Osteoblast (primary cell): ENCODE measurements at places on chromosomes 5 and 9. TPM values are rescaled to one million over a fixed set of nuclear protein-coding genes. Genes with fewer than 3 reads are reported as not detected.

GRCh38 chr5:79157305-79157704 lies 45.7 kb downstream of the BHMT start:
- H3K36me3 ChIP-seq: no peaks in the 10 kb centered on the region
- no peak for DNase-seq
- no peak overlapping the region for H3K4me3 ChIP-seq
- no peak overlapping the region for H3K27ac ChIP-seq
- no peaks in the 10 kb centered on the region for H3K27me3 ChIP-seq
- no peaks in the 10 kb centered on the region for H3K4me1 ChIP-seq

DNA sequence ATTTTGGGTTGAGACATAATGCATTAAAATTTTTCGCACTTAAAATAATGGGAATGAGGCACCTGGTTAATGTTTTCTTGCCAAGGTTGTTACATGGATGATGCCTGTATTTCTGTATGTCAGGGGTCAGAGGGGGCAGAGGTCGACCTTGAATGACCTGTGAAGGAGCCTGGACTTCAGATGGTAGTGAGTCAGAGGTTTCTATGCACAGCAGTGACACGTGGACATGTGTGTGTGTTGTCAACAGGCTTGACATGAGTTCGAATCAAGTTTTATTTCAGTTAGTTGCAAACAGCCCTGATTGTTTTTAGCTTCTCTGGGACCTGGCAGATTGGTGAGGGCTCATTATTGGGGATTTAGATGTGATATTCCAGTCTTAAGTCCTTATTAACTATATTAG lies 3.6 kb downstream of the IL5 start:
- peaks cover 31% of the 10 kb centered on the region for H3K27me3 ChIP-seq
- H3K36me3 ChIP-seq: no peaks in the 10 kb centered on the region
- no peaks in the 10 kb centered on the region for H3K4me1 ChIP-seq
- no peak overlapping the region for H3K27ac ChIP-seq

- H3K4me3 ChIP-seq: no peak overlapping the region
- no peaks in the 10 kb centered on the region for H3K27me3 ChIP-seq
- H3K27ac ChIP-seq: no peak overlapping the region
- no peak for DNase-seq
Observed at GRCh38 chr5:143436871-143437270, 33.4 kb upstream of the NR3C1 start.

DNA sequence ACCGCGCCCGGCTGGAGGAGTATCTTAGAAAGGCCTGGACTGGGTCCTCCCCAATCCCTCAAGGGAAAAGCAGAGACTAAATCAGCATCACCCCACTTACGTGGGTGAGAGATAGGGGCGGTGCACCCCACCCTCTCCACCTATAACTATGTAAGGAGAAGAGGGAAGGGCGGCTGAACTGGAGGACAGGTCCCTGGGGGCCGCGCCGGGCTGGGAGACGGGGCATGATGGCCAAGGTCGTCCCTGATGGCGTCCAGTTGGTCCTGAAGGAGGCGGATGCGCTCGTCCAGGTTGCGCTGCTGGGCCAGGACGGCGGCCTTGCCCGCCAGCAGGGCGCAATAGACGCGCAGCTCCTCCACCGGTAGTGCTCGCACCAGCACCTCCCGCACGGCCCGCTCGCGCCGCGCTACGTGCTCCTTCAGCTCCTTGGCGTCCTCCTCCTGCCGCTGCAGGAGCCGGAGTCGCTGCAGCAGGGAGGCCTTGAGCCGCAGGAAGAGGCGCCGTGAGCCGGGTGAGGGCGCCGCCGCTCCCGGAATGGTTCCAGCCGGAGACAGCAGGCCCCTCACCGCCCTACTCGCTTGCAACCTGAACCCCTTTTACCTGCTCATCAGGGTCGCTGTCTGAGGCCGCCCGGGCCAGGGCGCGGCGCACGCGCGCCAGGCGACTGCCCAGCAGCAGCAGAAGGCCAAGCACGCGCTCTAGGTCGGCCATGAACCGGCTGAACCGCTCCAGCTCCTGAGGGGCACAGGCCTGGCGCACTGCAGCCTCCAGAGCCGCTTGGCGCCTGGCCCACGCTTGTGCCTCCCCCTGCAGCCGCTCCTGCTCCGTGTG lies 7.6 kb downstream of the SHROOM1 start:
- H3K36me3 ChIP-seq: peaks cover 6% of the 10 kb centered on the region
- no peaks in the 10 kb centered on the region for H3K27me3 ChIP-seq
- peaks cover 3% of the 10 kb centered on the region for H3K4me1 ChIP-seq
- H3K4me3 ChIP-seq: no peak overlapping the region

DNA sequence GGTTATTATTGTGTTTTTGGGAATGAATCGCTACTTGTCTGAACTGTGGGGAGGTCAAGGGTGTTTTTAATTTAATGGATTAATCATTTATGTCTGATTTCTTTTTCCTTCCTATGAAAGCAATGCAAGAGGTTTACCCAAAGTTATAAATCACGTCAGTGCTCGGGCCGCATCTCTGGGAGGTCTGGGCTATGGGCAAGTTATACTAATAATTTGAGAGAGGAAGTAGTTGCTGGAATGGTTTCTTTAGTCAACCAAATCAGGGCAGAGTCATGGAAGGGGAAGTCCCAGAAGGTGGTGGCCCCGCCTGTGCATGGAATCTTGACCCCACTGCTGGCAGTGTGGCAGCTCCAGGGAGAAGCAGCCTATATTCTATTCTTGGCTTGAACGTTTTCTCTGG lies 180.2 kb downstream of the HSPA4 start:
- no peaks in the 10 kb centered on the region for H3K4me1 ChIP-seq
- no peak for DNase-seq

DNA sequence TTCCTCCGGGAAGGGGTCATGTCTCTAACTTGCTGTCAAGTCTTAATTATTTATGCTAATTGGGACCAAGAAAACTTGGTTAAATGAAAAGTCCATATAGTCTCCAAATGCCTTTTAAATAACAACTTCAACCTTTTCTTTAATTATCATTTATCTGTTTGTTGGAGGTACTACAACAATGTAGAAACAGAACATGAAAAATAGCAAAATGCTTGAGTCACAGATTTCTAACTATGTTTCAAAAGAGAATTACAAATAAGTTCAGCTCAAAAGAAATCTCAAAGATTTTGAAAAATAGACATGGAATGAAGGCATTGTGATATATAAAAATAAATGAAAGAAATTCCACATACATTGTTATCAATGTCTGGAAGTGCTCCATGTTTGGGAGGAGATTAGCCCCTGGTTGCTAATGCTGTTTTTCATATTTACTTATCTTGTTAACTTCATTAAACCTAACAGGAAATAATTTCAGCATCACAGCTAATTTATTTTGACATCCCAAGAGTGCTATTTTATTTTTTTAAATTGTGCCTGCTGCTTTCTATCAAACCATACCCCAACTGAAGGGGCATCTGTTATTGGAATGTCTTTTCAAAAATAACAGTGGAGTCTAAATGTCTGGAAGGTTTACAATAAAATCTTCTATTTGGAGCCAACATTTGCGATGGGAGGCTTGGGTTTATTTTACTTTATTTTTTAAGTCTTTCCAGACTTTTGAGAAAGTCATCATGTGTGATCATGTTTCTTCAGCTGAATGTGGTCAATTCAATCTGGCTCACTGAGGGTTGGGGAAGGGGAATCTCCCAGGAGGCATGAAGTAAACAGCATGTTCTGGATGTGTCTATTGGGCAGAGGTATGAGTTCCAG lies 53.1 kb upstream of the ANKRD55 start:
- H3K4me3 ChIP-seq: no peak overlapping the region
- no peaks in the 10 kb centered on the region for H3K36me3 ChIP-seq
- H3K27me3 ChIP-seq: peaks cover 4% of the 10 kb centered on the region
- H3K27ac ChIP-seq: no peak overlapping the region

GALT gene
- total RNA-seq: 32.6 and 38.9 TPM in 2 replicates

GRCh38 chr5:150103678-150104549 lies 17.6 kb upstream of the CSF1R start:
- no peak overlapping the region for H3K4me3 ChIP-seq
- no peaks in the 10 kb centered on the region for H3K27me3 ChIP-seq
- no peak overlapping the region for H3K27ac ChIP-seq
- H3K4me1 ChIP-seq: peaks cover 3% of the 10 kb centered on the region
- DNase-seq: peak; percentile 14
- H3K36me3 ChIP-seq: no peaks in the 10 kb centered on the region

CXXC5 gene
- 186 and 210 TPM in 2 replicates for total RNA-seq

HSD17B3 gene
- total RNA-seq: under 0.01 TPM in 1 of 2 replicates, not detected in the other

- H3K27ac ChIP-seq: peak overlapping the region; percentile 67
- no peak overlapping the region for H3K4me3 ChIP-seq
Observed at GRCh38 chr5:54360925-54361662, 50.7 kb upstream of the ARL15 start.

GRIN3A gene
- not detected in 2 replicates for total RNA-seq

LRRC19 gene
- total RNA-seq: under 0.01 TPM in 2 replicates

DNA sequence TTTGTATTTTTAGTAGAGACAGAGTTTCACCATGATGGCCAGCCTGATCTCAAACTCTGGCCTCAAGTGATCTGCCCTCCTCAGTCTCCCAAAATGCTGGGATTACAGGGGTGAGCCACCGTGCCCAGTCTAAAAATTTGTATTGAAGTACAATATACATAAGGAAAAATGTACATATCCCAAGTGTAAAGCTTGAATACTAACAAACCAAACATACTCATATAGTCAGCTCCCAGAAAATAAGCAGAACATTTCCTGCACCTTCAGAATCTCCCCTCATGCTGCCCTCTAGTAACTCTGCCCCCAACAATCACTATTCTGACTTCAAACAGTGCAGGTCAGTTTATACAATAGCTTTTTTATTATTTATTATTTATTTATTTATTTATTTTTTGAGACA lies 1.6 kb upstream of the NOL6 start:
- H3K4me1 ChIP-seq: peaks cover 13% of the 10 kb centered on the region
- no peak for DNase-seq
- H3K36me3 ChIP-seq: peaks cover 19% of the 10 kb centered on the region
- no peak overlapping the region for H3K27ac ChIP-seq
- H3K27me3 ChIP-seq: no peaks in the 10 kb centered on the region

GRCh38 chr5:61252643-61252925 lies 79.5 kb upstream of the ZSWIM6 start:
- no peaks in the 10 kb centered on the region for H3K27me3 ChIP-seq
- no peaks in the 10 kb centered on the region for H3K36me3 ChIP-seq
- no peak for DNase-seq
- H3K4me3 ChIP-seq: no peak overlapping the region

- H3K4me1 ChIP-seq: peaks cover 52% of the 10 kb centered on the region
- DNase-seq: peak; percentile 81
- no peak overlapping the region for H3K4me3 ChIP-seq
- H3K27ac ChIP-seq: peak overlapping the region; percentile 77
Observed at GRCh38 chr9:22211588-22212360, 202.7 kb upstream of the CDKN2B start.

- no peak overlapping the region for H3K27ac ChIP-seq
- no peaks in the 10 kb centered on the region for H3K27me3 ChIP-seq
- no peak for DNase-seq
- no peak overlapping the region for H3K4me3 ChIP-seq
Observed at GRCh38 chr9:117555964-117556629, 141.2 kb upstream of the ASTN2 start.

CRHBP gene
- under 0.01 TPM in 1 of 2 replicates, not detected in the other for total RNA-seq

- no peaks in the 10 kb centered on the region for H3K27me3 ChIP-seq
- no peak for DNase-seq
- H3K4me1 ChIP-seq: peaks cover 46% of the 10 kb centered on the region
- H3K4me3 ChIP-seq: peak overlapping the region; percentile 5
- H3K27ac ChIP-seq: peak overlapping the region; percentile 88
Observed at GRCh38 chr5:93161661-93162654, 419.1 kb downstream of the NR2F1-AS1 start.

CERCAM gene
- total RNA-seq: 186 and 195 TPM in 2 replicates

CDC20B gene
- total RNA-seq: not detected in 2 replicates

HIGD2A gene
- total RNA-seq: 31.5 and 34.7 TPM in 2 replicates

- peak overlapping the region; percentile 82 for H3K27ac ChIP-seq
- no peak overlapping the region for H3K4me3 ChIP-seq
- DNase-seq: peak; percentile 90
- H3K27me3 ChIP-seq: no peaks in the 10 kb centered on the region
- H3K4me1 ChIP-seq: peaks cover 64% of the 10 kb centered on the region
Observed at GRCh38 chr5:38463634-38464521, 92.6 kb downstream of the LIFR start.

SUSD3 gene
- 0.36 and 0.88 TPM in 2 replicates for total RNA-seq

PCDHGC5 gene
- 3.6 and 5.3 TPM in 2 replicates for total RNA-seq

DNA sequence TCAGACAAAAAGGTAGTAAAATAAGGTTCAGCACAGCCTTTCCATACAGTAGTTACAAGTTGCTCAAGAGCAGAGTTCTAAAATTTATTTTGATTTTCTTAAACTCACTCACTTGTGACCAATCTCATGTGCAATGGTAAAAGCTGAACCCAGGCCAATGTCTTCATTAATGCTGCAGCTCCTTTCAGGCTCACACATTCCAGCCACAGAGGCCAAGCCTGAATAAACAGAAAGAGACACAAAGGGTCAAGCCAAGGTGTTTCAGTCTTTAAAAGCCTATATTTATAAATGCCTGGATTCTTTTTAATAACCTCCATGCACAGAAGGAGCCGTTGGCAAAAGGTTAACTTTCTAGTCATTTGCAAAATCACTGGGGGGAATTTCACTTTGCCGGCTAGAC lies 152.5 kb downstream of the ADAMTS6 start:
- no peak overlapping the region for H3K4me3 ChIP-seq
- H3K27ac ChIP-seq: peak overlapping the region; percentile 80
- H3K36me3 ChIP-seq: peaks cover 17% of the 10 kb centered on the region
- no peaks in the 10 kb centered on the region for H3K27me3 ChIP-seq

DNA sequence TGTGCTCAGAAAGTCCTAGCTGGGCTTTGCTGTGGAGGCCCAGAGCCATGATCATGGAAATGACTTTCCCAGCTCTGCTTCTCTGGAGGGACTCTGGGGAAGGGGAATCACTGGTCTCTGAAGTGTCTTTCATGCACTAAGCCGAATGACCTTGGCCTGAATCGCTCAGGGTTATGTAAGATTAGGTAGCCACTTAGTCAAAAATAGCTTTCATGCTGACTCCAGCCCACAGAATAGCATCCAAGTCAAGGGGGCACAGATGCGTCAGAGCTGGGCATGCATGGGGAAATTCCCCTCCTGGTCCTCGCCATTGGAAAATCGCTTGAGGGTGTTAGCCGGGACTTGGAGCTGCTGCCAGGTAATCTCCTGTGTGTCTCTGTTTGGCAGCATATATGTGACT lies 36.1 kb upstream of the PPARGC1B start:
- H3K27ac ChIP-seq: no peak overlapping the region
- H3K4me3 ChIP-seq: no peak overlapping the region
- H3K36me3 ChIP-seq: no peaks in the 10 kb centered on the region
- H3K27me3 ChIP-seq: peaks cover 64% of the 10 kb centered on the region
- no peaks in the 10 kb centered on the region for H3K4me1 ChIP-seq

GRCh38 chr9:78171651-78172050 lies 64.2 kb upstream of the CEP78 start:
- DNase-seq: no peak
- no peak overlapping the region for H3K27ac ChIP-seq
- H3K4me3 ChIP-seq: no peak overlapping the region
- H3K27me3 ChIP-seq: peaks cover 17% of the 10 kb centered on the region
- H3K4me1 ChIP-seq: no peaks in the 10 kb centered on the region
- H3K36me3 ChIP-seq: no peaks in the 10 kb centered on the region

LRRTM2 gene
- total RNA-seq: under 0.01 and 0.88 TPM in 2 replicates

GRCh38 chr5:137383909-137384308 lies 115.2 kb downstream of the SPOCK1 start:
- no peak overlapping the region for H3K4me3 ChIP-seq
- no peaks in the 10 kb centered on the region for H3K27me3 ChIP-seq
- no peaks in the 10 kb centered on the region for H3K36me3 ChIP-seq
- H3K4me1 ChIP-seq: no peaks in the 10 kb centered on the region
- no peak for DNase-seq
